ENCODE measurements at places on chromosomes 6 and 20.

DNA sequence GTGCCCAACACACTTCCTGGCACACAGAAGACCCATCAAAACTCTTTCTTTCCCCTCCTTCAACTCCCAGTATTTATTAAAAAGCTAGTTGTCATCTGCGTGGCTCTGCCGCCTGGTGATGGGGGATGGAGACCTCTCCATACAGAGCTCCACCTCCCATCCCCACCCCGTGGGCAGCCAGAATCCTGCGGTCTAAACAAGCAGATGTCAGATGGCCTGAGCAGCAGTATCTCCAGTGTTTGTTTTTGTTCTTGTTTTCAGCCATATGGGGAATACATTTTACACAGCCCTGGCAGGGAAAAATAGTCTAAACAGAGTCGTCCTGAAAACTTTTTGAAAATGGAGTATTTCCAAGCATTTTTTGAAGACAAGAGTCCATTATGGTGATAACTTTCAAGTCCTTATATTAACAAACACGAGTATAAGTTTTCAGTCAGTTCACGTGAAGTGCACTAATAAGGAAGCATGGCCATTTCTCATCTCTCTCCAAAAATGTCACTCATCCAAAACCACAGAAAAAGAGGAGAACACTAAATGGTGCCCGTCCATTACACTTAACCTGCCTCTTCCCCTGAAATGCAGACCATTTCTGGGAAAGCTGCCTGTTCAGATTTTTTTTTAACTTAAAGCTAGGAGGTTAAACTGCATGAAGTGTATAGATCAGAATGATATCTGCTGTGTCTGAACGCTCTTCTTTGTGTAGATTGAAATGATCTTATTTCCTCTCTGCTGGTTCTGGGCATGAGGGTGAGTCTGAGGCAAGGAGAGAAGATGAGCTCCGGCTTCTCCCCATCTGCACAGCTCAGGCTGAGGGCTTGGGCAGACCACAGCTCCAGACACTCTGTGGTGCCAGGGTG, 91.0 kb downstream of the TCP11 start:
- DNase-seq, result no peak

DNA sequence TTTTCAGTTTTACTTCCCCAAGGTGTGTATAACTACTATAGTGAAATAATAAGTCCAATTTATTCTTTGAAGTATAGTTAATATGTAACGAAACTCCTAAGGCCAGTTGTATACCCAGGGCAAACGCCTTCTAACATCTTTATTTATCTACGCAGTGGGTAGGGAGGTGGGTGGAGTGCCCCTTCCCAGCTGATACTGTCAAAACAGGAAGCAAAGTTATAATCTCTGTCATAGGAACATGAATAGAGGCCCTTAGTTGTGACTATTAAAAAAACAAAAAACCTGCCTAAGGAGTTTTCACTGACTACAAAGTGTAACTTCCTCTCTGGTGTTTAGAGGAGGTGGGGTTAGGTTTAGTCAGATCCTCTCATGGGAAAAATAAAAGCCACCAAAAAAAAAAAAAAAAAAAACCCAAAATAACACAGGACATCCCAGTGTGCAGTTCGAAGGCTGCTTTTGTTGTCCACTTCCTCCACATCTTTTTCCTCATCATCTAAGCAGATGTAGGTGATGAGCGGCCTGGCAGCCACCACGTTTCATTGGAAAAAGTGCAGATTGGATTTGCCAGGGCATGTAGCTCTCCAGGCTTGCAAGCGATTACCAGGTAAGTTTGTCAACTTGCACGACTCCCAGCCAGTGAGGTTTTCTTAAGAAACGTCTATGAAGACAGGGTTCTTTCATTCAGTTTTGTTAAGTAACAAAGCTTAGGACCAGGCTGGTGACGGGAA, 58.7 kb downstream of the UTRN start:
- no peak for DNase-seq

DNA sequence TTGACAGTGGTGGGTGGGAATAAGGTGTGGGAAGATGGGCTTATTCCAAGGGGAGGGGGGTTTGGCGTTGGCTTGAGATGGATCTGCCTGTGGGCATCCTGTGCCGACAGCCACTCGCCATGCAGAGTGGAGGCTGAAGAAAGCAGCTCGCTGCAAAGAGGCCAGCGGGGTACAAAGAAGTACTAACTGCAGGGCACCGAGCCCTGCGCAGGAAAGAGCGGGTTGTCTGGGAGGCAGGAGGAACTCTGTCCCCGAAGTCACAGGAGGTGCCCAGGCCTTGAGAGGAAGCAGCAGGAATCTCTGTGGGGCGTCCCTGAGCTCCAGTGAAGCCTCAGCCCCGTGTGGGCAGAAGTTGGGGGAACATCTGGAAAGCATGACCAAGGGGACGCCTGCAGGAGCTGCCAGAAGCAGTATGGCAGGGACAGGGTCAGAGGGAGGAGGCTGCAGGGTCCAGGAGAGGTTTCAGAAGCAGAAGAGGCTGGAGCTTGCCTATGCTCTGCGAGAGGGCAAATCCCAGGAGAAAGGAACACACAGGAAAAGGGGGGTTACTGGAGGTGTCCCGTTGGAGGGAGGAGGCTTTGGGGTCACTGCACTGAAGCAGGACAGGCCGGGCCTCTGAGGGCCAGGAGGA, 77.2 kb downstream of the THBS2 start:
- DNase-seq, result no peak

GRCh38 chr20:20277894-20278335, 90.0 kb upstream of the INSM1 start:
- DNase-seq, result no peak

GRCh38 chr6:158958504-158959386, 41.3 kb downstream of the RSPH3 start:
- DNase-seq, result no peak

DNA sequence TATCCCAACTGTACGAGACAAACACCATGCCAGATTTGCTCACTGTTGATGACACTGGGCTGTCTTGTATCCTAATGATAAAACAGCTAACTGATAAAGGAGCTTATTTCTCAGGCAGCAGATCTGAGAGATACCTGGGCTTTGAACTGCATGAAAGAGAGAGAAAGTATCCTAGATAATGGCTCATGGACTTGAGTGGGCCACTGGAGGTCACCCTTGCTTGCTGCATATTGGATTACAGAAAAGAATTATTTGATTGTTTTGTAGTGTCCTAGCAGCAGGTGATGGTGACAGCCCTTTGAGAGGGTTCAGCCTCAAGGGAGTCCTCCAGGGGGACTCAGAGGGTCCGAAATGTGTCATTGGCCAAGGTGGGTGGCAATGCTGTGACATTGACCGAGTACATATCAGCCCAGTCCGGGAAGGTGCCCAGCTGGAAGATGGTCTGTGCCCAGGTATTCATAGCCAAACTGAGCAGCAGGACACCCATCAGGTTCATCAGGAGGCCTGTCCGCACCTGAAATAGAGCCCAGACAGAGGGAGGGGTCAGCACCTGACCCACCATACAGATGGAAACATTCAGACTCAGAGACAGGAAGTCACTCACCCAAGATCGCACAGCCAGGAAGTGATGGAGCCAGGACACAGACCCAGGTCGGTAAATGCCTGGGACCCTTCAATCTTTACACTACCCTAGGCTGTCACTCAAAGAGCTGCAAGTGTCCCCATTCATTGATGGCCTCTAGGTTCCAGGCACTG, 9.4 kb upstream of the OCSTAMP start:
- no peak for DNase-seq

DNA sequence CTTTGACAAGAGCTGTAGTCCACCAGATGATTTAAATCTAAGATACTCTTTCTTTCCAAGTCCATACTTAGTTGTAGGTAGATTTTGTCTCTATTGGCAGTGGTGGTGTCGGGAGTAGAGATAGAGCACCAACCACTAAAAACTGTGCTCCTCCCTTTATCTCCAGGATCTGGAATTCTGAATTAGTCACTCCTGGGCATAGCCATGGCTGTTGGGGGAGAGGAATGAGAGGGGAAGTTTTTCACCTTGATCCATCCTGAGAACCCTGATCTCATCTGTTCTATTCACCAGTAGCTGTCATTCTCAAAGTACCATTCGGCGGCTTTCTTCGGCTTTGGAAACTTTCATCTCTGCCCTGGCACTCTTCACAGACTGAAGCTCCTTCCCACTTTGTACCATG, 35.6 kb upstream of the NKX2-4 start:
- DNase-seq, result no peak

DNA sequence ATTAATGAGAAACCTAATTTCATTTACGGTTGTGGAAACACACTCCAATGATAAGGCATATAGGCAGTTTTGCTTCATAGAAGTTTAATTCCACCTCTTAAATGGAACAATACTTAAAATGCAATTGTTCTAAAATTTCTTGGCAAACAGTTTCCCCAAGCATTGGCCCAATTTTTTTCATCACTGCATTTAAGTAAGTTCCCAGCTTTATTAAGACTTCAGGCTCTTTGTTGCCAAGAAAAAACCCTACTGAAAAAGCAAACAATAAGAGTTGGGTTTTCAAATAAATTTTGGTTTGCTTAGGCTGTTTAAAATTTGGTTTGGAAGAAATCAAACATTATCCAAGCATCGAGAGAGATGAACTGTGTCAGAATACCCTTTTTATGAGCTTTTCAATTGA, 690.9 kb upstream of the NRSN1 start:
- DNase-seq, result no peak

GRCh38 chr20:8019998-8020247, 362 bp upstream of the TMX4 start:
- no peak for DNase-seq

GRCh38 chr6:55319961-55320695, 7.1 kb upstream of the GFRAL start:
- DNase-seq, result no peak

DNA sequence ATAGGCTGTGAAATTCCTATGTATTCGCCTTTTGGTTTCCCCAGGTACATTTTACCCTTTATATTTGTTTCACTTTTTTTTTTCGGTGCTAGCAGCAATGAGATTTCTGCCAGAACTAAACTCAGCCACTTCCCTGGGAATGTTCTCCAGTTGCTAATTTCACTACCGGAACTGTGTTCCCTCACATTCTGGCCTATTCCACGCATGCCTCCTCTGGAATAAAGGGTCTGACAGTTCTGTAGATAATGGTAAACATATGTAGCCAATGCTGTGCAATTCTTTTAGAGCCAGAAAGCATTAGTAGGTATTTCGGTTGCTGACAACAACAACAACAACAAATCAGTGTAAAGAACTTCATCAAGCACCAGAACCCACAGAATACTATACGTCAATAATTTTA, 96.1 kb upstream of the TBX18 start:
- no peak for DNase-seq

DNA sequence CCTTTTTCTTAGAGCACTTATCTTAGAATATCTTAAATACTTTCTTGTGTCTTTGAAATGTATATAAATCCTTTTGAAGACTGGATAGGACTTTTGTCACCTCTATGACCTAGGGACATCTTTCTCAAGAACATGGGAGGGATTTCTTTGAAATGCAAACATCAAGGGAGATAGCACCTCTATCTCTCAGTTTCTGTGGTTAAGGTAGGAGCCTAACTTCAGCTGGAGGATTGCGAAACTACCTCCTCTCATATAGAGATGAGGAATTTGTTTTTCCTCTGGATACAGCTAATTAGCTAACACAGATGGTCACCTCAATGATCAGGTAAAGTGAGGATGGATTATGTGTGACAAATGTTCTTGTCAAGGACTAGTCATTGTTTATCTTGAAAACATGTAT, 631.3 kb upstream of the IMPG1 start:
- DNase-seq, result no peak

DNA sequence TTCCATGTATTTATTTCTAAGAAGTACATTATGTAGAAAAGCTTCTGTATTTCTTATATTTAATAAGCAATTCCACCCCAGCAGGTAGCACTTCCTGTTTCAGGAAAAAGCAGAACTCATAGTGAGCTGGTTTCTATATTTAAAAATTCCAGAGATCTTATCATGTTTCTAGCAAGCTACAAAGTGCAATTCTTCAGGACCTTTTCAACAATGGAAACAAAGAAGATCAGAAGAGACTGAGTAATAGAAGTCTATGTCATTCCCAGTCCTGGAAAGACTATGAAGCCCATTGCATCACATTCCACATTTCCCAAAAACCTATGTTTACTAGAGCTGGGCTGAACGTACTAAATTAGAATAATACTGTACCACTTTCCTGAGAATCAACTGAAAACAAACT, 302.6 kb upstream of the NRSN1 start:
- no peak for DNase-seq

- peak; percentile 19 for DNase-seq
These were observed 8.9 kb downstream of the BPIFB1 start for GRCh38 chr20:33291830-33292355.

DNA sequence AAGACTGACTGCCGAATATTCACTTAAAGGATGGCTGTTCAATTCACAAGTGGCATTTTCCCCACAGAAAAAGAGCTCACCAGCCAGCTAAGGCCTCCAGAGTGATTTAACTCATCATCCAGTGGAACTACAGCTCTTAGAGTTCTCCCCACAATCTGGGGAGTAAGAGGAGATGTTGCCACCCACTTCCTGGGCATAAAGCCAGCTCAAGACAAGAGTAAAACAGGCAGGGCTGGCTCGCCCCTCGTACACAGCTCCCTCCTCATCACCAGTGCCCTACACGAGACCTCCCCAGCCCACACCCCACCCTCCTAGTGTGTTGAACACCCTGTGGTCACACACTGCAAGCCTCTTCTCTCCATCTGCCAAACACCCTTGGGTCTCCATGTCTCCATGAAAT, 47.2 kb upstream of the IPCEF1 start:
- DNase-seq, result no peak

DNA sequence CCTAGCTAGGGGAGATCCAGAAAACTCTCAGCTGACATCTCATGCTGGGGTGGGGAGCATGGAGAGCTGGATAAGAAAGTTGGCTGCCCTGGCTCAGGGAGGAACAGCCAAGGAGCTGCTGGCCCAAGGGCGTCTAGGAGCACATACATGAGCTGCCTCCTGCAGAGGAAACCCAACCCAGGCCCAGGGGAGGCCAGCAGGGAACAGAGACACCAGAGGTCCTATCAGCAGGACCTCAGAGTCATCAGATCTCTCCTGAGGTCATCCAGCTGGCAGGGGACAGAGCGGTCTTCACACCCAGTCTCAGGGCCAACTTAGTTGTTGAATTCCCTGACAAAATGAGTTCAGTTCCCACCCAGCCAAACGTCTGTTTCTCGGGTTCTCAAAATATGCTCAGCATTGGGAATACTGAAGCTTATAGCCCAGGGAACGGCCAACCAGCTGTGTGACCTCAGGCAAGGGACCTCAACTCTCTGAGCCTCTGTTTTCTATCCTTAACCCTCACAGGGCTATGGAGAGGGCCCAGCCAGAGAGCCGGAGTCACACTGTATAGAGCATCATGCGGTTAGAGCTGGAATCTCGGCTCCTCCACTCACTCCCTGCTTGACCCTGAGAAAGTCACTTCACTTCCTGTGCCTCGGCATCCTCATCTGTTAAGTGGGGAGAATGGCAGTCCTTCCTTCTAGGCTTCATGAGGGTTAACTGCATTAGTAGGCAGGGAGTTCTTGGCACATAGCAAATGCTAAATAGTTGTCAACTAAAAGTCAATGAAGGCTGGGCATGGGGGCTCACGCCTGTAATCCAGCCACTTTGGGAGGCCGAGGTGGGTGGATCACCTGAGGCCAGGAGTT, 13.8 kb downstream of the ADA start:
- DNase-seq, result no peak

- no peak for DNase-seq
These were observed 60.3 kb downstream of the ERMARD start for GRCh38 chr6:169811521-169812256.

GRCh38 chr6:40678941-40679340, 91.8 kb upstream of the LRFN2 start:
- no peak for DNase-seq

Measured in HCT116 (cell line).